ENCODE measurements at places on chromosomes 11 and 22.

- no peak for DNase-seq
These were observed 53.5 kb downstream of the MCAM start for GRCh38 chr11:119263352-119263940.

DNA sequence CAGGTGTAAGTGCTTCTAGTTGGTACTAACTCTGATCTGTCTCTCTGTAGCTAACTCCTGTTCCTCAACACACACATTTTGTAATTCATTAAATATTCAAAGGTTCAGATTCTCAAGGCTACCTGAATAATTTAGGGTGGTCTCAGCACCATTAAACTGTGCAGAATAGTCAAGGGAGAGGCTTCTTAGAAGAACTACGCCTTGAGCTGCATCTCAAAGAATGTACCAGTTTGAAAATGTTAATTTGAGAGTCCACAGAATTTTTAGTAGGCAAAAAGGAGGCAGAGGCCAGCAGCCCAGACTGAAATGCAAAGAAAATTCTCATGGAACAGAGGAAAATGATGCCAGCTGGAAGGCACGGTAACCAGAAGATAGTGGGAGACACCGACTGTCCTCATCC is 72.2 kb downstream of the GAB2 start:
- no peak for DNase-seq

DNA sequence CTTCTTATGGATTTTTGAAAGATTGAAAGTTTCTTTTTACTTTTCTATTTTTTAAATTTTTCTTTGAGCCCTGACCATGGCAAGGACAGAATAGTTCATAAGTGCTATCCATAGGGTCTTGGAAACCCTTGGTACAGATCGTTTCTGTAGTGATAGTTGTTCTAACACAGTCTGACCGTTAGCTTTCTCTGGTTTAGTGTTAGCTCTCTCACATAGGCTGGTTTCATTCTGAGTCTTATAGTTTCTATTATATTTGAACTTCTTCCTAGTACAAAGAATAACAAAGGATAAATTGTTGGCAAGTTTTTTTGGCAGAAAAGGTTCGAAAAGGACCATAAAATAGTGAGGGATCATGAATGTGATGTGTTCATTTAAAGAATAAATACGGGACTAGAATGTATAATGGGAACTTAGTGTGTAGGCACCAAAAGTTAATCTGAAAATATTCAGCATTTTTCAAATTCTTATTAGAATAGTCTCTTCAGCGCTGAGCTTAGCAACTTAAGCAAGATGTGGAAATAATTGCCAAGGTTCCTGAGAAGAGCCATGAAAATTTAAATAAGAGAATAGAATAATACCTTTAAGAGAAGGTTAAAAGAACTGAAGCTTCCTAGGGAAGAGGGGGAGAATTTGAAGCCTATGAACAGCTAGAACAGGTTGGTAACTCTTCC is 24.1 kb downstream of the FDX1 start:
- no peak for DNase-seq

- DNase-seq: no peak
These were observed 6.9 kb upstream of the VPS37C start for GRCh38 chr11:61168042-61168688.

- DNase-seq: no peak
These were observed 8.4 kb downstream of the TMEM184B start for GRCh38 chr22:38264322-38264843.

DNA sequence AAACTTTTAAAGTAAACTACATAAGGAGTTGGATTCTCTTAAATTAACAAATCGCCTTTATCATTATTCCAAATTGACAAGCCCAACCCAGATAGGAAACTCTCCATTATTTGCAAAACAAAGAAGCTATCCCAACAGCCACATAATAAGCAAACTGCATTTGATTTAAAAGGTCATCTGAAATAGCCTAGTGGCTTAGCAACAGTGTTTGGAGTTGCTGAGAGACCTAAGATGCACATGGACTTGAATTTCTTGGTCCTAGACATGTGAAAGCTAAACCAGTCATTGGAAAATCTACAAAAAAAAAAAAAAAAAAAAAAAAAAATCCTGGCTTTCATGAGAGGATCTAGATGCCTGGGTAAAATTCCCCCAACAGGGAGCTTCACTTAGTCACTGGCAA is 69.5 kb downstream of the PRCP start:
- DNase-seq: no peak

DNA sequence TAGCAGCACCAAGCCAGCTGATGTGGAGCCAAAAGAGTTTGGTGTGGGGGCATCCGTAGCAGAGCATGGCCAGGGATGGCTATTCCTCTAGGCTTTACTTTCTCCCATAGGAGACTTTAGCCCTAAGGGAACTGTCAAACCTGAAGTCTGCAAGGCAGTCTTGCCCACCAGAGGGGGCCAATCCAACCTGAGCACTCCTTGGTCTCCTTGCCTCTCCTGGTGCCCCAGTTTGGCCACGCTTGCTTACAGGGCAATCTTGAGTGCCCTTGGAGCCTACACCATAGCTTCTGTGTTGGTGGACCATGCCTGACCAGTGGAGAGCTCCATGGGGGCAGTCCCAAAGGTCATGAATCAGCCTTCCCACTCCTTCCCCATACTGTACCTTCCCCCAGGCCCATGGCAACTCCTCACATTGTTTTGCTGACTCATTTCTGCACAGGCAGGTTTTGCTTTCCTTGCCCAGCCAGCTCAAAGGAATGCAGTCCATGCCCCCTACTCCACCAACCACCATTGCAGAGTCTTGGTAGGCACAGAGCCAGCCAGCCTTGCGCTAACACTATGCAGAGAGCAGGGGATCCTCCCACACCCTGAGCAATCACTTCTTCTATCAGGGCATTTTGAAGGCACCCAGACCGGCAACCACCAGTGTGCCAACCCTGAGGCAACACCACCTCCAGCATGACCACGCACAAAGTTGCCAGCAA is 1421.2 kb upstream of the RAG2 start:
- DNase-seq: no peak

- no peak for DNase-seq
These were observed 706.9 kb upstream of the LUZP2 start for GRCh38 chr11:23789938-23790371.

All from stimulated activated CD4-positive, alpha-beta T cell treated with anti-CD3 and anti-CD28 coated beads, Interleukin-4, amount 100 ng/mL, for 1 hour (primary cell).